ENCODE measurements at places on chromosomes 4 and X.

GRCh38 chr4:15425520-15425919, 2.3 kb upstream of the C1QTNF7 start:
- no peak for DNase-seq

DNA sequence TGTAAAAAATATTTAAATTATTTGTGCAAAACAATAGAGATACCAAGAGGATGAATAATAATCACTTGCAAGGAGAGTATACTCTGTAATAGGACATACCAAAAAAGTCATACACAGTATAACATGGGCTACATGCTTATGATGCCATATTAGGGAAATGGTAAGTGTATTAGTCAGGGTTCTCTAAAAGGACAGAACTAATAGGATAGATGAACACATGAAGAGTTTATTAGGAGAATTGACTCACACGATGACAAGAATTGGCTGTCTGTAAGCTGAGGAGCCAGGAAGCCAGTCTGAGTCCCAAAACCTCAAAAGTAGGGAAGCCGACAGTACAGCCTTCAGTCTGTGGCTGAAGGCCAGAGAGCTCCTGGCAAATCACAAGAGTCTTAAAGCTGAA, 151.2 kb downstream of the DTHD1 start:
- DNase-seq = no peak

DNA sequence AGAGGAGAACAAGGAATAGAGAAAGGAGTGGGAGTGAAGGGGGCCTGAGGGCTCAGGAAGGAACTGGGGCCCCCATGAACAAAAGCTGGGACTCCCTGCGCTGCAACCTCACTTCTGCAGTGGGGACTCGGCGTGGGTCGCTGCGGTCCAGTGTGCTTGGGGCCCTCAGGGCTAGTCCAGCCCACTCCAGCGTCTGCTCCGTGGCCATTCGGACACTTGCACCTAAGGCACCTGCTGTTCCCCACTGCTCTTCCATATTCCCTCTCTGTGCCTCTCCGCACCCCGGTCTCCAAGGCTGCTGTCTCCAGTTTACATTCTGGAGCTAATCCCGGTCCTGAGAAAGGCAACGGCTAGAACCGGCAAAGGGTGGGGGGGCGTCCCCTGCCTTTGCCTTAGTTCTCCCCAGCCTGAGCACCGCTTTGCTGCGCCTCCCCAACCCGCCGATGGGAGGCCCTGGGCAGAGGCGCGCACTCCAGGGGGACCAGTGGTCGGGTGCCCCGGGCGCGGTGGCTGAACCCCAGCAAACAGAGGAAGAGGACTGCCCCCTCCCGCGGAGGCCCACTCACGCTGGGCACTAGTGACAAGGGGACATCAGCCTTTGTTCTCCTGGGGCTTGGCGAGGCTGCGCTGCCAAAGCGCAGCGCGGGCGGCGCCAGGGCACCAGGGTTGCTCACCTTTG, 327.7 kb upstream of the F9 start:
- no peak for DNase-seq

- DNase-seq = no peak
These were observed 65.2 kb downstream of the KANTR start for GRCh38 chrX:53159184-53159583.

GRCh38 chrX:16114611-16115010, 8.8 kb upstream of the GRPR start:
- DNase-seq = no peak

GRCh38 chr4:185508181-185508580, 27.1 kb downstream of the PDLIM3 start:
- DNase-seq = no peak

- DNase-seq = no peak
These were observed 278.9 kb upstream of the SFRP2 start for GRCh38 chr4:154067786-154068185.

GRCh38 chr4:77145842-77146185, 11.2 kb upstream of the CCNG2 start:
- DNase-seq = no peak

DNA sequence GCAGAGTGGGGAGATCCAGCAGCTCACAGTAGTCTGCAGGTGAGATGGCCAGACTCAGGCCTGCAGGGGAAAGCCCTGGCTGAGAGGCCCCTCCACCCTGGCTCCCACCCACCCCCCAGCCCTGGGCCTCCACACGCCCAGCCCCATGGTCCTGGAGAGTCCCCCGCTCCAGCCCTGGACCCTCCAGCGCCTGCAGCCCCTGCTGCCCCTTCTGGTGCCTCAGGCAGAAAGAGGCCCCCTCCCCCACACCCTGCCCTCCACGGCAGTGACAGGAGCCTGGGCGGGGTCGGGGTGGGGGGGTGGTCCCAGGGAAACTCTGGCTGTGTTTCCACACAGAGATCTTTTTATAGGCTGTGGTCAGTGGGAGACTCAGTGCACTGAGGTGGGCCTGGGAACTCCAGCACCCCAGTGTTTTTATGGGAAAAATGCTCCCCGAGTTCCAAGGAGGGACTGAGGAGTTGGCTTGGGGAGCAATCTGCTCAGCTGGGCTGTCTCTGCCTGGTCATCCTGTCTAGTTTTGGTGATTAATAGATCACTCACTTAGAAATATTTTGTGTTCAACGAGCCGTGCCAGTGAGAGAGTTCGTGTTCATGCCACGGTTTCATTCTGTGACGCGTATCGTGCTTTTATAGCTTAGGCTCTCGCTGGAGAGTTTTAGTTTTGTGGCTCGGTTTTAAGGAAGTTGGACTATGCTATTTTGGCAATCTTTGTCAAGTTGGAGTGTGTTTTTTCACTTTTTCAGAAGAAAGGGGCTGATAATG, 53.1 kb upstream of the HGFAC start:
- no peak for DNase-seq

DNA sequence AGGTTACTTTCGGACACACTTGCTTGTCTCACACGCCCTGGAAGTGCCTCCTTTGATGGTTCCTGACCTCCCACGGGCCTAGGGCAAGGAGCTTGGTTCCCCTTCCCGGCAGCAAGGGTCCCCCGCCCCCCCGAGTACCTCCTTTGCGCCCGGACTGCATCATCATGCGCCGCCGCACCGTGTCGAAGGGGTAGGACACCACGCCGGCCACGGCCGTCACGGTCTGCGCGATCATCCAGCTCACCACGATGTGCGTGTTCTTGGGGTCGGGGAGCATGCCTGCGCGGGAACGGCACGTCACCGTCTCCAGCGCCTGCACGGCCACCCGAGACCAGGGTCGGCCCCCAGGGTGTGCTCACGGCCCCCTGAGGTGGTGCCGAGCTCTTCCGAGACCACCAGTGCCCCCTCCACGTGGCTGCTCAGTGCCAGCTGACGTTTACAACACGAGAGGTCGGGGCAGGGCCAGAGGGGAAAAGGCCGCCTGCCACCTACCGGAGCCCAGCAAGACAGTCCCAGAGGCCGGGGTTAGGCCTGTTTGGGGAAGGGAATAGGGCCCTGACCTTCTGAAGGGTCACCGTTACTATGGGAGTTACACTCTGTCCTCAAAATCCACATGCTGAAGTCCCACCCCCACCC, 4.7 kb downstream of the SLC25A6 start:
- DNase-seq = no peak

DNA sequence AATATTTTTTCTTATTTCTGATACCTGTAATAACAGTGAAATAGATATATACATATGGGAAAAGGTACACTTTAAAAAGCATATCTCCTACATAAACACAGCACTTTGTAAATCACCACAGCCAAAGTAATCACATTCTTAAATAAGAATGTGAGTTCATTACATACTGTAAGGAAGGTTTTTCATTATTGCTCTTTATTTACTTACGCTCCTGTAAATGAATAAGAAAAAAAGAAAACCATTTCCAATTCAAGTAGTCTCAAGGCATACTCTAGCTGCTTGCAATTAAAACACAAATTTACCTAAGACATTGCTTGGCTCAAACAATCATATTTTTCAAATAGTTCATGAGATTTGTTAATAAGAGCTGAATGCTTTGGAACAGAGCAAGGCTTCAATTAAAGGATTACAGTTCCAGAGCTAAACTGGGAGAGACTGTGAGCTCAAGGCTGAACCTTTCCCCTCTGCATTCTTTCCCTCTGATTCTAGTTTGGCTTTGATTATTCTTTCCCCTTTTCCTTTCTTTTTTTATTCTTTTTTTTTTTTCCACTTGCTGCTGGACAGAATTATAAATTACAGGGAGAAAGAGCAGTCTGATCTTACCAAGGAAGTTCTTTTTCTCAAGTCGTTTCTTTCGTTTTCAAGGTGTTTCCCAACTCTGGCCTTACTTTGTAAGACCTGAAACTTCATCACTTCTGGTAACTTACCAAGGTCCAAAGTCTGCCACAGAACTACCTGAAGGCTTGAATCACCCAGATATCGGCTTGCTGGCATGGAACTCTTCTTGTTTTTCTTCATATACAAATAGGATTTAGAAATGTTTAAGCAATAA, 278.3 kb downstream of the INPP4B start:
- DNase-seq = no peak

GRCh38 chr4:169955521-169955920, 70.7 kb downstream of the MFAP3L start:
- no peak for DNase-seq

DNA sequence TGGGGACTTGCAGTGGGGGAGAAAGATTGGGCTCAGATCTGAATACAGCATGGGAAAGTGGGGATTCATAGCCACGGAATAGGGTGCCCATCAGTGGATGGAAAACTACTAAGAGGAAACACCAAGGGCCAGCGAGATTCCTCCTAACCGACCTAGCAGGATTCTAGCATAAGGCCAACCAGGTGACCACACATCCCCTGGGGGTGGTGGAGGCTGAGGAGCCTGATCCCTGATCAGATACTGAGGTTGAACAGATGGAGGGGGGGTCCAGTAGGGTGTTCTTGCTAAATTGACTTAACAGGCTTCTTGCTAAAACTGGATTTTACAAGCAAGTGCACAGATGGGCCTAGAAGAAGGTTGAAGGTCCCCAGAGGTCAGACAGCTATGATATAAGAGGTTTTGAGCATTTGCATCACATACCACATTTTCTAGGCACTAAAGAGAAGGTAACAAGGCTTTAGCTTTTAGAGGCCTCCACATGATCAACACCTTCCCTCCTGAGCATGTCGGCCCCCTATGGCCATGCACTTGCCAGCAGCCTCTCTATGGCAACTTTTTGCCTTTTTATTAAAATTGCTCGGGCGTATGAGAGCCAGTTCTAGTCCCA, 69.1 kb upstream of the PUDP start:
- DNase-seq = no peak

DNA sequence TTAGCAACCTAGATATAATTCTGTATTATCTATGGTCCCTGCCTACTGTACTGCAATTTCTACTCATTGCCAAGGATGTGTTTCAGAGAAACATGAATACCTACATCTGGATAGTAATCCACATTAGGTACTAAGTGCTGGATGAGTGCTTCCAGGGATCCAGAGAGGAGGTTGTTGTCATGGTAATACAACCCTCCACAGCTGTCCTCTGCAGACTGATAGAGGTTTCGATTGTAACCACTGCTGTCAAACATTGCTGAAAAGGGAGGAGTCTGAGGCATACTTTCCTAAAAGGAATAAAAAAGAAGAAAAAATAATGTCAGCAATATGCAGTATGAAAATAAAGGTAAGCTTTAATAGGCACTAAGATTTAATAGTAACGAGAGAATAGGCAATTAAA, 12.5 kb downstream of the RASGEF1B start:
- DNase-seq = no peak

DNA sequence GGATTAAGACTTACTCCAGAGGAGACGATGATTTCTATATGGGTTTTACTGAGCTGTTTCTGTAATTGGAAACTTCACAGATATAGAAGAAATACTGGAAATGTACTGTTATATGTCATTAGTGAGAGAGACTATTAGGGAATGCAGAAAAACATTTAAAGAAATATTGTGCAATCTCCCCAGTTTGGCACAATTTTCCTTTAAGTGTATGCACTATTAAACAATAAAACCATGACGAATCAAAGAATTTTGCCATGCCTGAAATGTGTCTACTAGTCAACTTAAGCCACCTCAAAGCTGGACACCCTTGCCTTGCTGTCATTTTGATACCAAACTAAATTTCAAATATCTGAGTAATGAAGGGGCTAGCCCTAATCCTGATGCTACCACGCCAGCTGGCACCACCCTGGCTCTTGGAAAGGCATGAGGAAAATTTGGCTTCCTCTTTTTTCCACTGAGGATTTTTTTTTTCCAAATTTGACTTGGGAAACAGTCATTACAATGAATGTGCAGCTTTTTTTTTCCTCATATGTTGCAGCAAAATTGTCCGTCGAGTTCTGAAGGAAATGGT, 36.1 kb downstream of the MTTP start:
- DNase-seq = no peak

DNA sequence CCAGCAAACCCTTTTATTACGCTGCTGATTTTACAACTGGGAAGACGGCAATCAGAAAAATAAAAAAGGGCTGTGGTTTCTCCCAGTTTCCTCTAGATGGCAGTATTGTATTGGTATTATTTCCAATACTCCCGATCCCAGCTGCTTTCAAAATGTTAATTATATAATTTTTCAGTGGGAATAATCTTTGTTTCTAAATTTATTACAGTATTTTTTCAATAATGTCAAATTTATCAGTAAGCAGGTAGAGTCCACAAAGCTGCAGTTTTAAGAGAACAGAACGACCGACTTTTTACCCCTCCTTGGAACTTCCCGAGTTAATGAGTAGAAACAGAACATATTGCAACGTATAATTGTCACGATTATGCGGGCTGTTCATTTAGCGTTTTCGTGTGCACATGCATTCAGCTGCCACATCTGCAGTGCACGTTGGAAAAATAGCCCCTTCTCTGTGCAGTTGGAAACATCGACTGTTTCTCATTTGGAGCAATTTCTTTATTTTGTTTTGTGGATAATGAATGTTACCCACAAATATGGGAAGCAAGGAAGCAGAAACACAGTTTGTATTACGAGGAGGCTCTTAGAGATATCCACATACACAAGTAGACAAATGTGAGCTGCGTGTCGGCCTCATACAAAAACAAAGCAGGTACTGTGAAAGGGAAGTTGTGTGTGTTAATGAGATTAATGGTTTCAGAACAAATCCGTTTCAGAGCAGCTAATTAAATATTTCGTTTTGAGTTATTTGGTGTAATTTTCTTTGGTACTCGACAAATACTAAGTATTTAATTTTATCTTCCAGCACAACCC, 188.0 kb downstream of the STIM2 start:
- no peak for DNase-seq

- no peak for DNase-seq
These were observed 45.3 kb upstream of the CDKN2AIP start for GRCh38 chr4:183399126-183399522.

GRCh38 chr4:88007304-88008121, at the start of gene PKD2:
Gene PKD2, plus strand, starts transcription at chr4:88007635. Its CDS starts 99 bp downstream, at chr4:88007734.
- DNase-seq = peak; percentile 42

GRCh38 chr4:141503260-141503659, 133.1 kb upstream of the IL15 start:
- DNase-seq = no peak

DNA sequence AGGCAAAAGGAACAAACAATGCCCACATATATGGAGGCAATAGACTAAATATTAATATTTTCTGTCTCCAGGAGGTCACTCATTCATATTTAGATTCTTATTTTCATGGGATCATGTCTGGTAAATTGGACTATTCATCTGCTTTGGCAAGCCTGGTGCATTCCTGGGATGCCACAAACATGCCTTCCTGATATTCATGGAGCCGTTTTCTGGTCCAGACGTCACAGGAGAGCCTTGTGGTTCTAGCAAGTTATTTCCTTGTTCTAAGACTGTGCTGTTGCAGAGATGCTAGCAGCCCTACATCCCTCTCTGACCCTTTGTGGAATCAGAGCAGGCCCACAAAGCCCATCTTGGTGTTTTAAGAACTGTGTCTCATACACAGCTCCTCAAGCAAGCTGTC, 16.1 kb upstream of the EXOSC9 start:
- no peak for DNase-seq

Measured in activated T-helper 1 cell treated with anti-CD3 and anti-CD28 coated beads, Interleukin-2, amount 50 U/mL, for 16 hours (primary cell).